ENCODE measurements at places on chromosomes 6 and 20.

DNA sequence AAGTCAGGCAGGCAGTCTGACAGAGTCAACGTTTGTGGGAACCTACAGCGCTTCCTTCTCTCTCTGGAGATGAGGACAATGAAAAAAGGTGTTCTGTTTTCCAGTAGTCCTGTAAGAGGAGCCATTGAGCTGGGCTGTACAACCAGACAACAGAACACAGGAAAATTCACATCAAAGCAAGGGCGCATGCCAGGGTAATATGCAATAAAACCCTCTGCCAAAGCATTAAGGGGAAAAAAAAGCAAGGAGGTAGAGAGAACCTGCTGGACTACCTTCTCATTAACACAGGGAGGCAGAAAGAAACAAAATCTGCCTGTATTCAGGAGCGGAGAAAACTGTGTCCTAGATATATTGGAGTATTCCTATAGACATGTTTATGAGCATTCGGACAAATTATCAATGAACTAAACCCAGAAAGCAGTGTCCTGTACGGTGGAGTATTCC lies 1.3 kb downstream of the RNF24 start:
- DNase-seq, result no peak

DNA sequence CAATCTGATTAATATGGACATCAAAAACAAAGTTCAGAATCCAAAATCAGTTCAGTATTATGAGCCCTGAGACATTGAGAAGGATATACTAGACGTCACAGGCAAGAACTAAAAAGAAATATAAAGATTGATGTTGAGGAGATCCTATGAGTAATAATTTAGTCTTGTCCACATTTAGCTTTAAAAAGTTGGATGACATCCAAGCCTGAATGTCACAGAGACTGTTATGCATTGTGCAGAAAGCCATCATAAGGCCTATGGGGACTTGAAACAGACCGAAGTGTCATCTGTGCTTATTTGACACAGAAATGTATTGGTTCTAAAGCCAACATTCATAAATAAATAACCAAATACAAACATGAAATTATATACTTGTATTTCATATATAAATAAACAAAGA lies 581.8 kb upstream of the MMS22L start:
- DNase-seq, result no peak

DNA sequence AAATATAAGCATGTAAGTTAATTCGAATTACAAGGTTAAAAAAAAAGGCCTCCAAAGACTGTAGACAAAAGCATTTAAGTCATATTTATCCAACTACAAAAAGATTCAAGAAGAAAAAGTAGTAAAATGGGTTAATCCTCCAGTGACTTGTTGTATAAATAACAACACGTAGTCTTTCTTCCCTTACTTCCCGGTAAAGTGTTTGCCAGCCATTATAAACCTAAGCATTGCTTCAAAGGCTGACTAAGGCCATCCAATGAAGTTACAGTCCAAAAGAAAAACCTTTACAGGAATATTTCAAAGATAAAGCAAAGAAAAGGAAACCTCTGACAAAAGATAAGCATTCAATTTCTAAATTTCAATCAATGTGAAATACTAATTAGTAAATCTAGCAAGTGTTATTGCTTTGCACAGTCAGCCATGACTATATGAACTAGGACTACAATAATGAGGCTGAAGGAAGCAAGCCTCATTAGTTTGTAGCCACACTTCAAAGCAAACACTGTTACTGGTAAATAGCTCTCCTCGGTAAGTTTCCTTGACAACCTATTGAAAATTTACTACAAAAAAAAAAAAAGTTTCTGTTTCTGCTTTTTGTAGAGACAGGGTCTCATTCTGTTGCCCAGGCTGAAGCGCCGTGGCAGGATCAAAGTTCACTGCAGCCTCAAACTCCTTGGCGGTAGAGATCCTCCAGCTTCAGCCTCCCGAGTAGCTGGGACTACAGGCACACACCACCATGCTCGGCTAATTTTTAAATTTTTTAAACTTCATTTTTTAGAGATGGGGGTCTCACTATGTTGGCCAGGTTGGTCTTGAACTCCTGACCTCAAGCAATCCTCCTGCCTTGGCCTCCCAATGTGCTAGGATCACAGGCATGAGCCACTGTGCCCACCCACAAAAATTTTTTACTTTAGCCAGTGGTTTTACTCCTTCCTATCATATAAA lies 46.0 kb downstream of the NUDT3 start:
- DNase-seq, result no peak

- DNase-seq, result no peak
Measured at GRCh38 chr6:56689663-56690062, 47.0 kb upstream of the DST start.

- DNase-seq, result no peak
Measured at GRCh38 chr6:53611889-53612288, 53.7 kb downstream of the KLHL31 start.

- DNase-seq, result no peak
Measured at GRCh38 chr6:151633526-151634335, 139.9 kb downstream of the CCDC170 start.

GRCh38 chr6:143726015-143726647 lies 48.4 kb downstream of the PHACTR2 start:
- DNase-seq, result no peak

- no peak for DNase-seq
Measured at GRCh38 chr20:39878809-39879208, 810.2 kb downstream of the MAFB start.

DNA sequence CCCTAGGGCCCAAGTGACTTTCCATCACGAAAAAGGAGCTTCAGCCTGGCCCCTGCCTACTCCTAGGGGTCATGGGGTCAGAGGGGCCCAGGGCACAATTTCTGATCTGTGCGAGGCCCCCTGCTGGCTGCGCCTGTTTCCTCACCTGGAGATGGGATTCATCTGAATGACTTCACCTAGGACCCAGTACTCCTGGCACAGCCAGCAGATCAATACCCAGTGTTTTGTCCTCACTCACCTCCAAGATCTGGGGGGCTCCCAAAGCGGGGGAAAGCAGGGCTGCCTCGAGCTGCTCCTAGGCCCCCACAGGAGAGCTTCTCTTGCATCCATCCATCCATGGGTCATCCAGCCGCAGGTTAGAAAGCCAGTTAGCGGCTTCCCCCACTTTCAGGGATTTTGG lies 33.8 kb downstream of the CD40 start:
- DNase-seq, result no peak

GRCh38 chr20:48773837-48774418 lies 53.9 kb downstream of the PREX1 start:
- DNase-seq, result no peak

DNA sequence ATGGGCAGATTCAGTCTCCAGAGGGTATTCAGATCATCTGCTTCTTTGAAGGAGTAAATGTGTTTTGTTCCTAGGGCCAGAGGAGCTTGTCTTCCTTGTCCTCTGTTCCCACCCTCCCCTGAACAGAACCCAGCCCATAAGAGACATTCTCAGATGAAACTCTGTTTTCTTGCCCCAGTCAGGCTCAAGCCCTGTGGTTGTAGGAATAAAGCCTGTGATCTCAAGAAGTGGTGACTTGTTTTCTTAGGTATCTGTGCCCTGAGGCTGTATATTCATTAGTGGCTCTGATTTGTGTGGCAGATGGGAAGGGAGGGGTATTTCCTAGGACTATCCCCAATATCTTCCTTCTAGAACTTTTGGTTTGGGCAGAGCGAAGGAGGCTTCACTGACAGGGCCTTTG lies 27.9 kb downstream of the GSS start:
- no peak for DNase-seq

- DNase-seq, result no peak
Measured at GRCh38 chr6:35206346-35206745, 7.4 kb upstream of the SCUBE3 start.

DNA sequence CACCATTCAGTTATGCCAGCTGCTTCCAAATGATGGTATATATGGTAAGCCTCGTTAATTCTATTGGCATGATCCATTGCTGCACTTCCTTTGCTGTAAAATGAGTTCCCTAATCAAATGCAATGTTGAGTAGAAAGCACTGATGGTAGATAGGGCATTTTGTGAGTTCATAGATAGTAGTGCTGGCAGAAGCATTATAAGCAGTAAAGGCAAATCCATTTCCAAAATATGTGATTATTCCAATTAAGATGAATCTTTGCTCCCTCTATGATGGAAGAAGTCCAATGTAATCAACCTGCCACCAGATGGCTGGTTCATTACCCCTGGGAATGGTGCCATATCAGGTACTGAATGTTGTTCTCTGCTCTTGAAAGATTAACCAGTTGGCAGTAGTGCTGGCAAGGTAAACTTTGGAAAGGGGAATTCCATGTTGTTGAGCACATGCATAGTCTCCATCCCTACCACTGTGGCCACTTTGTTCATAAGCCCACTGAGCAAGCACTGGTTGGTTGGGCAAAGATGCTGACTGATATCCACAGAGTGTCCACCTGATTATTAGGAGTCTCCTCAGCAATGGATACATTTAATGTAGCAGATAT lies 5.6 kb upstream of the TBPL1 start:
- no peak for DNase-seq

DNA sequence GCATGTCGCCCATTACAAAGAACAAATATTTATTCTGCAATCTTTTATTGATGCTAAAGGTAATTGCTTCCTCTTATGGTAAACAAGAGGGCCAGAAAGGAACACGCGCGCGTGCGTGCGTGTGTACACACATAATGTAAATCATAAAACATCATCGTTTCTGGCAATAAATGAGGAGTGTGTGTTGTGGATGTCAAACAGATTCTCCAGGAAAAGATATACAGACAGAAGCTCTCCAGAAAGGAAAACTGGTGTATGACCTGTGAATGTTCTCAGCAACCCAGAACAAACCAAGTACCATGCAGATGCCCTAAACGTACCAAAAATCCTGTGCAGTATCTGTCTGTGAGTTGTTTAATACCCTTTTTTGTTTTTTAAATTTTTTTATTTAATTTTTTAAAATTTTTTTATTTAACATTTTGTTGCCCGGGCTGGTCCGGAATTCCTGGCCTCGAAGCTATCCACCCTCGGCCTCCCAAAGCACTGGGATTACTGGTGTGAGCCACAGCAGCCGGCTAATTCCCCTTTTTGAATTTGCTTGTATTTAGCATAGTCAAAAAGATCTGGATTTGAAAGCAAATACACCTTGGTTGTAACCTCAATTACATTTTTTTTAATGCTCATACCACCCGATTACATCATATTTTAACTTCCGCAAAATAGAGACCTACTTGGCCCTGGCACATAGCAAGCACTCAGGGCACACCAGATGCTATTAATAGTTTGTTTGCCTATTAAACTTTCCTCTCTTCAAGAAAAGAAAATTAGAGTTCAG lies 909 bp upstream of the NUDT3 start:
- no peak for DNase-seq

GRCh38 chr6:30612213-30612612 lies 4.8 kb downstream of the PPP1R10 start:
- DNase-seq, result no peak

DNA sequence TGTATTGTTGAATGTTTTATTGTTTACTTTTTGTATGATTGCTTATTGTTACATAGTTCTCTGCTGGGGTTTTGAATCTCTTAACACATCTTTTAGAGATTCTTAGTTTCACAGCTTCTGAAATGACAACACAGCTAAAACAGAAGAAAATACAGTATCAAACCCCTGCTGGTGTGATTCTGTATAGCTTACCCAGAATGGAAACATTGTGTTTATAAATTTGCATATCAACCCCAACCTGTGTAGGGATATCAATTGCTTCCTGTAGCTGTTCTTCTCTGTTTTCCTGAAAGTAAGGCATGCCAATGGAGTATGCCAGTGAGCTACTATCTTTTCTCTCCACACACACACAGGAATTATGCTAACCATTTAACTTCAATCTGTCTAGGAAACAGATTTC lies 64.3 kb upstream of the ID4 start:
- no peak for DNase-seq

- no peak for DNase-seq
Measured at GRCh38 chr20:38057351-38057972, 23.9 kb downstream of the RPRD1B start.

GRCh38 chr20:34410336-34410735 lies 47.3 kb downstream of the ITCH start:
- no peak for DNase-seq

DNA sequence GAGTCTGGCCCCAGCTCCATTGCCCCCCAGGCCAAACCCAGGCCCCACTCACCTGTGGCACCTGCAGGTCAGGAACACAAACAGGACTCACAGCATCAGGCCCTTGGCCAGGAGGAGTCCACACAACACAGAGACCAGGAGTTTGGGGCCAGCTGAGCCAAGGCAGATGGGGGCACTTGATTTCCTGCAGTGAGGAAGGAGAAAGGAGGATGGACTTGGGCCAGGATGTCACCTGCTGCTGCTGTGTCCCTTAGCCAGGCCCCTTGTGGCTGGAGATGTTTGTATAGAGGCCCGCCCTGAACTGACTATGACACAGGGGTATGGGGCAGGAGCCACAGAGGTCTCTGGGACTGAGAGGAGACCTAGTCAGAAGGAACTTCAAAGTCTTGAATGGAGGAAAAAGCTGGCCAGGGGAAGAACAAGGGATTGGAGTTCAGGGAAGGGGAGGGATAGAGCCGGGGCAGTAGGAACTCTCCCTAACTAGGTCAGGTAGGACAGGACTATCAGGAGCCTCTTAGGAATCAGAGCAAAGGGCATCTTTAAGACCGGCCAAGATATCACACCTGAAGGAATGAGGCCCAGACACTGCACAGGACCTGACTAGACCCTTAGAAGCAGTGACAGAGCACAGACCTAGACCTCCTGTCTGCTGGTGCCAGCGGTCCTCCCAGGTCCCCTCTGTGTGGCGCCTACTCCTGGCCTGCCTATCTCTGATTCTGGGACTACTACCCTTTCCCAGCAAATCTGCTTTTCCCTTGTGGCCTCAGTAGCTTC lies 8.8 kb upstream of the TREML2 start:
- no peak for DNase-seq

All from GM12864 (cell line).